ENCODE measurements at places on chromosomes 7 and 10.

GRCh38 chr7:78073609-78074382 lies 275.2 kb downstream of the PHTF2 start:
- no peak for DNase-seq

- no peak for DNase-seq
Observed at GRCh38 chr7:99218406-99219184, 10.7 kb upstream of the KPNA7 start.

DNA sequence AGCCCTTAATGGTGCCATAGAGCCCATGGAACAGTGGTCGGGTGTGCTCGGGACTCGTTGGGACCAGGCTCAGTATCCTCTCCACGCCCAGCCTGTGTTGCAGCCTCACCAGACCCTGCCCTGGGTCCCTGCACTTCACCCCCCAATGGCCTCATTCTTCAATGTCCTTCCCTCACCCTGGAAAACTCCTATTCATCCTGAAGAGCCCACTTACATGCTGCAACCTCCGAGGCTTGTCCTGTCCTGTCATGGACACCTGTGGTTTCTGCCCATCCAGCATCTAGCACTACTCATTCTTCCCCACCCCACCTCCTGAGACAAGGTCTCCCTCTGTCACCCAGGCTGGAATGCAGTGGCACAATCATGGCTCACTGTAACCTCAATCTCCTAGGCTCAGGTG lies 7.7 kb downstream of the MMD2 start:
- no peak for DNase-seq

GRCh38 chr10:69802424-69803161 lies 887 bp downstream of the COL13A1 start:
- no peak for DNase-seq

- DNase-seq = no peak
Observed at GRCh38 chr7:1544178-1544895, 11.7 kb downstream of the TMEM184A start.

- DNase-seq = no peak
Observed at GRCh38 chr10:108422286-108422685, 1257.8 kb upstream of the SORCS1 start.

DNA sequence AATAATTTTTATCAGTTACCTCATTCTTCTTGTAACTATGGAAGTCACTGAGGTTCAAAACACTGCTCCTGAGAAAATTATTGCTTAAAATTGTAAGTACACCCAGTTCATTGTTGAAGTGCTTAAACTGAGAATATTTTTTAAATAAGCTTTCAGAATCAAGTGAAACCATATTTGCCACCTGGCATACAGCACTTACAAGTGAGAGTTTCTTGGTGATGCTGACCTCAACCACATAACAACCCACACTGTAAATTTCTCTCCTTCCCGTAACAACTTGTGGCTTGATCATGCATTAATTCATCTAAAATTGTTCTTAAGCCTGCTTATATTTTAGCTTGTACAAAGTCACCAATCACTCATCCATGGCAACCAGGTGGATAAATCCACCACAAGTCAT lies 34.0 kb downstream of the IMMP2L start:
- DNase-seq = no peak

GRCh38 chr7:93985101-93985500 lies 19.1 kb downstream of the BET1 start:
- no peak for DNase-seq

DNA sequence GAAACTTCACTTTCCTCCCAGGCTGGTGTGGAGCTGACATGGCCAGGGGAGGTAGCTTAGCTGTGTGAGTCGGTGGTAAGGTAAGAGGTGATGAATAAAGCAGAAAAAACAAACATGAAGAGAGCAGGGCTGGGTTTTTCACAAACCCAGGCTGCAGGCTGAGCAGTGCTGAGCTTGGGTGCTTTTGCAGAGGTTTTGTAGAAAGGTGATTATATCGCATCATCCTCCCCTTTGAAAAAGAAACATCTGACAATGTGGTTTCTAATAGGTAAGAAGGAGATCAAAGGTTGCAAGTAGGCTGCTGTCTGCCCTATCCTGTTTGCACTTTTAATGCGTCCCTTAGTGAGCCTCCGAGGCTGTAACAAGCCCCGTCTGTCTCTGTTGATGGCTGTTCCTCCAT lies 69.6 kb upstream of the GRM8 start:
- DNase-seq = peak; percentile 34

- no peak for DNase-seq
Observed at GRCh38 chr7:74025146-74025545, 2.8 kb upstream of the ELN start.

GRCh38 chr7:457814-458510 lies 61.7 kb downstream of the PDGFA start:
- DNase-seq = no peak

GRCh38 chr10:16952080-16952479 lies 134.9 kb upstream of the RSU1 start:
- DNase-seq = no peak

- no peak for DNase-seq
Observed at GRCh38 chr10:126108693-126109092, 212.3 kb downstream of the FANK1 start.

- DNase-seq = no peak
Observed at GRCh38 chr7:151390598-151391357, 19.1 kb downstream of the WDR86 start.

GRCh38 chr10:55280696-55281095 lies 479.7 kb upstream of the PCDH15 start:
- DNase-seq = no peak

DNA sequence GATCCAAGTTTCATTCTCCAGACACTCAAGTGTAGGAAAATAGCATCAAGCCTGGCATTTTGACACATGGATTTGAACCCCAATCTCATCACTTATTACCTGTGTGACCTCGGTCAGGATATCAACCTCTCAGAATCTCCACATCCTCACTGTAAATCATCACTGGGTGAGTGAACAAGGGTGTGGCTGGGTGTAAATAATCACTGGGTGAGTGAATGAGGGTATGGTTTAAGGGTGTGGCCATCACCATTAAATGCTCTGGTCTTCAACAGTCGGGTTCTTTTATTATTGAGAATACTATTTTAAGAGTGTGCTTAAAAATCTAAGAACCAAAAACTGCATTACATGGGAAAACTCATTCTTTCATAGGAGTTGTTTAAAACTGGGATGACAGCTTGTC lies 200.1 kb downstream of the DOCK4 start:
- DNase-seq = no peak

- DNase-seq = no peak
Observed at GRCh38 chr10:12727832-12728215, 273.7 kb downstream of the CCDC3 start.

Data from CD4-positive, alpha-beta T cell treated with Interleukin-15 for 4 hours (primary cell).